Sigmoid colon (tissue), 7 donors: ENCODE measurements at places on chromosomes 12 and 14. TPM values are rescaled to one million over a fixed set of nuclear protein-coding genes. Genes with fewer than 3 reads are reported as not detected.

The IQSEC3 gene
- 0.36 TPM for total RNA-seq

- peaks cover 28% of the 10 kb centered on the region for H3K27me3 ChIP-seq
- peak; percentile 44 for DNase-seq
- no peak overlapping the region for H3K27ac ChIP-seq
- no peak overlapping the region for H3K4me3 ChIP-seq
- H3K4me1 ChIP-seq: no peaks in the 10 kb centered on the region
Observed at GRCh38 chr12:49292729-49293055, 2.3 kb upstream of the PRPH start.

The JPH4 gene
- total RNA-seq: 2.5 TPM

DNA sequence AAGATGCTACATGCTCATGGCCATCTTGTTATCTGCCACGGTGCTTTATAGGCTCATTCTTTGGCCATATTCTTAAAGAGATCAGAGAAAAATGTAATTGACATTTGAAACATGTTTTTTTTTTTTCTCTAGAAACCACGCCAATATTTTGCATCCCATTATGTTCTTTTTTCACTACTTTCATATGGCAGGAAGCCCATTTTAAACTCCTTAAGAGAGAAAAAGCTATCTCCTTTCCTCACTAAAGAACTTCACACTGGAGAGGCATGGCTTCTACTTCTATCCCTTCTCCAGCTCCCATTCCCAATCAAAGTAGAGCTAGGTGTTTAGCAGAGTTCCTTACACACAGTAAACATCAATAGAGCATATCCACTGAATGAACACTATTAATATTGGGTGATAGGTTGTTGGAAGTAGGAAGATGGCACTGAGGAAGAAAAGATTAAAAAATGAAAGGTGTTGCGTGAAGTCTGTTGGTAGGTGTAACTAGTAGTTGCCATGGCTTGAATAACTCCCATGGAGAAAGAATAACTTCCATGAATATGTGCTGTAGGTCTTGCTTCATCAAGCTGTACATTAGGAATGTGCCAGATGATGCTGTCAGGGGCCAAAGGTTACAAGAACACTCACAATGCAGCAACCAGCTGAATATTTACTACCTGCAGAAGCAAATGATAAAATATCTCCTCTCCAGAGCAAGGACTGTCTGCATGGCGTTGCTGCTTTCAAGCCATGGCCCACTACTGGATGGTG is 178.8 kb downstream of the STXBP6 start:
- no peaks in the 10 kb centered on the region for H3K36me3 ChIP-seq
- H3K4me3 ChIP-seq: no peak overlapping the region
- DNase-seq: no peak
- no peaks in the 10 kb centered on the region for H3K4me1 ChIP-seq

- no peak overlapping the region for H3K4me3 ChIP-seq
- H3K27me3 ChIP-seq: no peaks in the 10 kb centered on the region
- H3K27ac ChIP-seq: no peak overlapping the region
- H3K4me1 ChIP-seq: peaks cover 49% of the 10 kb centered on the region
- H3K36me3 ChIP-seq: no peaks in the 10 kb centered on the region
- no peak for DNase-seq
Observed at GRCh38 chr14:63470962-63471793, 72.0 kb downstream of the PPP2R5E start.

The GDF3 gene
- total RNA-seq: not detected

The SART3 gene
- 45.3 TPM for total RNA-seq

DNA sequence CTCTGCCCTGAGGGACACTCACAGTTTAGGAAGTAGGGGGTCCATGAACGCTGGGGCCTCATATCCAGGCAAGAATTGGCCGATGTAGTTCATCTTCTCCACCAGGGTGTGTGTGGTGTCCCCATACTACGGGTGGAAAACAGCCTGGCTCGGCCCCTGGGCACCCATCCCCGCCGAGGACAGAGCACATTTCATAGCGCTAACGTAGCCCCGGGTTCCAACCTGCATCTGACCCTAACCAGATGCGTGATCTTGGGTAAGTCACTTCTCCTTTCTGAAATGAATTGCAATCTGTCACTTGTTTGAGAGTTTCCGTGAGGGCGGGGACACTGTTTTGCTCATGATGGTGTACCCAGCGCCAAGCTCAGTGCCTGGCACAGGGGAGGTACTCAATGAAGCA is 9.0 kb downstream of the HPD start:
- no peaks in the 10 kb centered on the region for H3K36me3 ChIP-seq
- H3K4me3 ChIP-seq: no peak overlapping the region
- H3K4me1 ChIP-seq: no peaks in the 10 kb centered on the region
- no peak for DNase-seq

DNA sequence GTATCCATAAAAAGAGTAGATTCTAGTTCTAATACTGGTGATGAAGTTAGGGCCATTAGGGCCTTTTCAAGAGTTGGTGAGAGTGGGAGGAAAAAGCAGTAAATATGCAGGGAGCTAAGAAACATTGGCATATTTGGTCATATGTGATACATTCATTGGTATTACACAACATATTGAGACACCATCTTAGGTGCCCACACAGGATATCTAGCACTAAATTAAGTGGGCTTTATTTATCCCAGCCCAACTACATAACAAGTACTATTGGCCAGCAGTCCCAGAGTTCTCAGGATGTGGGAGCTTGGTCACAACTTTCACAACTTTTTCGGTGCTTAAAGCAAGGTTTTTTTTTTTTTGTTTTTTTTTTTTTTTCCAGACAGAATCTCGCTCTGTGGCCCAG is 2.0 kb upstream of the ING4 start:
- H3K27me3 ChIP-seq: no peaks in the 10 kb centered on the region
- H3K27ac ChIP-seq: no peak overlapping the region
- H3K36me3 ChIP-seq: peaks cover 30% of the 10 kb centered on the region
- H3K4me1 ChIP-seq: no peaks in the 10 kb centered on the region

GRCh38 chr12:113088971-113089756 is 32.6 kb downstream of the DTX1 start:
- no peak for DNase-seq
- H3K4me1 ChIP-seq: peaks cover 5% of the 10 kb centered on the region
- peaks cover 81% of the 10 kb centered on the region for H3K27me3 ChIP-seq
- H3K4me3 ChIP-seq: no peak overlapping the region

GRCh38 chr12:6375269-6376078 is at the start of gene SCNN1A:
Gene SCNN1A, minus strand, starts transcription at chr12:6375563. Its CDS starts 780 bp downstream, at chr12:6374783.
- peaks cover 69% of the 10 kb centered on the region for H3K4me1 ChIP-seq
- no peak within 1 kb of the TSS for H3K4me3 ChIP-seq
- DNase-seq: peak; percentile 64
- peak within 1 kb of the TSS; percentile 75 for H3K27ac ChIP-seq
- H3K27me3 ChIP-seq: no peaks in the 10 kb centered on the region
- H3K36me3 ChIP-seq: no peaks in the 10 kb centered on the region

The RNASE1 gene
- total RNA-seq: 361 TPM

GRCh38 chr12:130747867-130748740 is 32.0 kb upstream of the RIMBP2 start:
- peaks cover 4% of the 10 kb centered on the region for H3K4me1 ChIP-seq
- no peaks in the 10 kb centered on the region for H3K36me3 ChIP-seq

DNA sequence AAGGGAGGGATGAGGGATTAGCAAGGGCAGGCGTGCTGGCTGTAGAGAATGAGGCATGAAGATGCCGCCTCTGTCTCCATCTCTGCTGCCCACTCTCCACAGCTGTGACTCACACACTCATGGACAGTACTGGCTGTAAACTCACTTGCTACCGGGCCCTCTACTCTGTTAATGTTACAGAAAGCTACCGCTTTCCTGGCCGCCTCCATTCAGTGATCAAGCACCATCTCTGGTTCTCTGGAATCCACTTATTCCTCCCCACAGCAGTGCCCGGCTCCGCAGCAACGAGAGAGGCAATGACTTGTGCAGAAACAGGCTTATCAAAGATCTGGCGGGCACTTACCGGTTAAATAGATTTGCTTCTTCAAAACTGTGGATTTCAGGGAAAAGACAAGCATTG is 34.8 kb downstream of the AMN start:
- H3K27ac ChIP-seq: no peak overlapping the region
- H3K4me3 ChIP-seq: no peak overlapping the region
- DNase-seq: no peak
- peaks cover 64% of the 10 kb centered on the region for H3K36me3 ChIP-seq
- H3K27me3 ChIP-seq: no peaks in the 10 kb centered on the region
- no peaks in the 10 kb centered on the region for H3K4me1 ChIP-seq

DNA sequence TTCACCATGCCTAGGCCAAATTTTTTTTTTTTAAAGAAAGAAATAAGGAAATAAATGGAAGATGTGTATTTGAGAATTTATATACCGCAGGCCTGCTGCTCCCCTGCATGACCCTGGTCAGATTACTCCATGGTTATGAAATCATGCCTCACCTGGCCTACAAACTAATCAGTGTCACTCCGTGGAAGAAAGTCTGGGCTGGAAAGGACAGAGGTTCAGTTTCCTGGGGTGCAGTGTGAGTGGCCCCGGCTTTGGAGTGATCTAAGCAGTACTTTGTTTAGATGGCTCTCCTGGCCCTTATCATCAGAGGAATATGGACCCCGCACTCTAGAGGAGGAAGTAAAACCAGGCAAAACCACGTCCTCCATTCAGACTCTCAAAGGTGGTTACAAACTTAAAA is 9.6 kb downstream of the APOBEC1 start:
- H3K27ac ChIP-seq: no peak overlapping the region
- DNase-seq: no peak
- no peaks in the 10 kb centered on the region for H3K36me3 ChIP-seq
- H3K4me3 ChIP-seq: no peak overlapping the region

- no peak overlapping the region for H3K4me3 ChIP-seq
- H3K27me3 ChIP-seq: no peaks in the 10 kb centered on the region
- peak overlapping the region; percentile 62 for H3K27ac ChIP-seq
- no peaks in the 10 kb centered on the region for H3K4me1 ChIP-seq
- DNase-seq: no peak
- no peaks in the 10 kb centered on the region for H3K36me3 ChIP-seq
Observed at GRCh38 chr14:68215629-68216028, 396.1 kb downstream of the RAD51B start.

- no peaks in the 10 kb centered on the region for H3K4me1 ChIP-seq
- H3K27me3 ChIP-seq: no peaks in the 10 kb centered on the region
- no peak overlapping the region for H3K4me3 ChIP-seq
- no peak for DNase-seq
- no peaks in the 10 kb centered on the region for H3K36me3 ChIP-seq
- H3K27ac ChIP-seq: no peak overlapping the region
Observed at GRCh38 chr12:104858611-104859543, 99.2 kb downstream of the SLC41A2 start.

DNA sequence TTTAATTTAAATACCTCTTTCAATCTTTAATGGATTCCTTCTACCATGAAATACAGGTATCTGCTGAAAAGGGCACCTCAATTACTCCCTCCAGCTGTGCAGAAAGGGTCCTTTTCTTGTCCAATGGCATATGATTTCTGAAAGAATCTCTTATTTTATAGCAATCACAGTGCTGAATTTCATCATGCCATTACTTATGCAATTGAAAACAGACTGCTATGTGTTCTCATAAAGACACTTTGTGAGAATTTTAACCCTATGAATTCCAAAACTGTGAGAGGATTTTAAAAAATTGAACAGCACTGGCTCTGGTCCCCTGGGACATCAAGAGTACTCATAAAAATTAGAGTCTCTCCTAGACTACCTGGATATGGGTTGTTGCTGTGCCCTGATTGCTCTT is 45.9 kb upstream of the CNOT2 start:
- H3K27me3 ChIP-seq: no peaks in the 10 kb centered on the region
- no peaks in the 10 kb centered on the region for H3K36me3 ChIP-seq
- DNase-seq: no peak
- no peaks in the 10 kb centered on the region for H3K4me1 ChIP-seq

The ABCD2 gene
- 2.9 TPM for total RNA-seq

The ASB2 gene
- total RNA-seq: 154 TPM

GRCh38 chr12:91591639-91591987 is 409.0 kb upstream of the DCN start:
- no peak overlapping the region for H3K27ac ChIP-seq
- no peaks in the 10 kb centered on the region for H3K4me1 ChIP-seq
- no peaks in the 10 kb centered on the region for H3K27me3 ChIP-seq
